ENCODE measurements at places on chromosomes 6 and 20.
A peak's percentile ranks its signal among the peaks of the same experiment; 100 is the strongest.

- DNase-seq: no peak
Observed at GRCh38 chr6:13431861-13432465, 55.4 kb downstream of the GFOD1 start.

DNA sequence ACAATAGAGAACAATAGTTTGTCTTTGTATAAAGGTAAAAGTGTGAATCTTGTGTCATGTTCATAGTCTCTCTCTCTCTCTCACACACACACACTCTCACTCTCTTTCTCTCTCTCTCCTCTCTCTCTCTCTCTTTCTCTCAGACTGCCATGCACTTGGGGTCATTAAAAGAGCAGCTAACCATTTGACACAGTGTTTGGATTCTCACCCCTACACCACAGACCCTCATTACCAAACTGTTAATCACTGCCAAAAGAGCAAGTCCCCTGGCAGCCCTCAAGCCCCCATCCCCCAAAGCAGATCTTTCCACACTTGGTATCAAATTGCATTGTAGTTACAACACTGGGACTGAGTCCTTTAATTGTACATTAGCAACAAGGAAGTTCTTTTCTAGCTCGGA lies 305.8 kb upstream of the RSPO3 start:
- DNase-seq: no peak

GRCh38 chr6:45722876-45723275 lies 292.8 kb downstream of the CLIC5 start:
- no peak for DNase-seq

DNA sequence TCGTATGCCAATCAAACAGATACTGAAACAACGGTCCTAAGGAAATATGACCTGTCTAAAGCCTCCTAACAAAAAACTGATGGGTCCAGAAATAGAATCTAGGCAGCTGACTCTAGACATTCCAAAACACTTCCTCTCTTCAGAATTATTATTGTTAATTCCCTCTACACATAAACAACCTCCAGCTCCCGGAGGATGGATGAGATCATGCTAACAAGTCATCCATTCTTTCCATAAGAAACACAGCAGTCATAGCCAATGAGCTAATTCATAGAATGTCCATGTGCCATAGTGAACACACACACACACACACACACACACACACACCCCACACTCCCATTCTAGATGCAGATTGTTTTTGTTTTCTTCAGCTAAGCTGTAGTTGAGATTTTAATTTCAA lies 44.3 kb downstream of the HDGFL1 start:
- DNase-seq: no peak

- no peak for DNase-seq
Observed at GRCh38 chr6:105747823-105748405, 338.2 kb upstream of the PRDM1 start.

GRCh38 chr20:17399303-17399985 lies 131.7 kb downstream of the BFSP1 start:
- DNase-seq: no peak

- no peak for DNase-seq
Observed at GRCh38 chr6:138979813-138980668, 8.0 kb downstream of the REPS1 start.

DNA sequence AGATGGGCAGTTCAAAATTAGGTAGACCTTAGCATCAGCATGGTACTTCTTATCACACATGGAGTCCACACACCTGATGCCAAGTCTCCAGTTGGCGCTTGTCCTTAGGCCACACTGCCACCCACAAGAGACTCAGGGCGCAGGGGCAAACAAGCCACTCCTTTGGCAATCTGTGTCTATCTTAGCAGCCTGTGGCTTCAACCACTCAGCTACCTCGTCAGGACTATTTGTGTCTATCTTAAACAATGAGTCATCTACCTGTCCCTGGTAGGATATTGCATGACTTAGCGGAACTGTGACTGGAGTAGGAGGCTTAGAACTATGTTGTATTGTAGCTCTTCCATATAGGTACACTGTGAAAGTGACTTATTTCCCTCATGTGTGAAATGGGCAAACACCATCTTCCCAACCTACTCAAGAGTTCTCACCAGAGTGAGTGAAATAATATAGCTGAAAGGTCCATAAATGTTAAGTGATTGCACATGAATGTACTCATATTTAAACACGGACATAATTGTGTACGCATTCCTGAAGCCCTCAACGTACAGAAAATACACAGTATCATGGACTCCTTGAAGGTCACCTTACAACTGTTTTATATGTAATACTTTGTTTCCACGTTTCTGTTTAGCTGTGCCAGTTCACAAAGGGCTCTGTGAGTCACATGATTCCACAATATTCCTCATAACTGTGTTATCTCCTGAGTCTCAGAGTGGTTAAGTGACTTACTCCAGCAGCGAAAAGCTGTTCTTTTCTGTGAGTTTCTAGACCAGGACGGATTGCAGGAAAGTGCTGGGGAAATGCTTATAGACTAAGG lies 1.6 kb downstream of the TRIM27 start:
- DNase-seq: peak; percentile 20

GRCh38 chr6:146950351-146950835 lies 253.8 kb upstream of the STXBP5 start:
- no peak for DNase-seq

- no peak for DNase-seq
Observed at GRCh38 chr6:125746019-125746414, 3.4 kb upstream of the HEY2 start.

- DNase-seq: no peak
Observed at GRCh38 chr20:34709831-34710567, 5.9 kb downstream of the TP53INP2 start.

- no peak for DNase-seq
Observed at GRCh38 chr20:24337069-24337468, 132.4 kb upstream of the SYNDIG1 start.

DNA sequence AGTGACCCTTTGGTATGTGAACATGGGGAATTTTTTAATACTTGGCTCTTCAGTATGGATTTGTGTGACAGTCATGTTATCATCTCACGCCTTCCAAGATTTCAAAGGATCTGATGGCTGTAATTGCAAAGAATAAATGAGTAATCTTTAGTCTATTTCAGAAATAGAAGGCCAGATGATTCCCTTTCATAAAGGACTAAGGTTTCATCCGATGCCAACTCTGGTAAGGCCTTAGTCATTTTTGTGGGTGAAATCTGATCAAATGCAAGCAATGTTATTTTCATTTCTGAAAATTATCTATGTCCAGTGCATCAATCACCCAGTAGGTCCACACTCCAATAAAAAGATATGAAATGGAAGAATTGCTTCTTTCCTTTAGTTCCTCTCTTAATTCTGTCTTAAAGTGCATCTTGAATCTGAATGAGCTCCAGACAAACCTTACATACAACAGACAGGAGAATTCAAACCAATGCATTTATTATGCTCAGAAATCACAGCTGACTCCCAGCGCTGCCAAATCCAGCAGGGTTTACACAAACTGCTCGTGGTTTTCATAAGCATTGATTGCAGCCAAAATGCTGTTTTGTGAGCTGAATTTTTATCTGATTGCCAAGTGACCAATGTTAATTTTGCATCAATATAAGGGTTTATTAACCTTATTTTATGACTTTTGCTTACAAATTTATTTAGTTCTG lies 565.2 kb upstream of the MARCKS start:
- no peak for DNase-seq

- no peak for DNase-seq
Observed at GRCh38 chr20:11212902-11213301, 539.1 kb upstream of the JAG1 start.

GRCh38 chr6:39617520-39617919 lies 107.7 kb downstream of the KIF6 start:
- DNase-seq: no peak

- DNase-seq: no peak
Observed at GRCh38 chr6:134750669-134751068, 199.2 kb downstream of the ALDH8A1 start.

DNA sequence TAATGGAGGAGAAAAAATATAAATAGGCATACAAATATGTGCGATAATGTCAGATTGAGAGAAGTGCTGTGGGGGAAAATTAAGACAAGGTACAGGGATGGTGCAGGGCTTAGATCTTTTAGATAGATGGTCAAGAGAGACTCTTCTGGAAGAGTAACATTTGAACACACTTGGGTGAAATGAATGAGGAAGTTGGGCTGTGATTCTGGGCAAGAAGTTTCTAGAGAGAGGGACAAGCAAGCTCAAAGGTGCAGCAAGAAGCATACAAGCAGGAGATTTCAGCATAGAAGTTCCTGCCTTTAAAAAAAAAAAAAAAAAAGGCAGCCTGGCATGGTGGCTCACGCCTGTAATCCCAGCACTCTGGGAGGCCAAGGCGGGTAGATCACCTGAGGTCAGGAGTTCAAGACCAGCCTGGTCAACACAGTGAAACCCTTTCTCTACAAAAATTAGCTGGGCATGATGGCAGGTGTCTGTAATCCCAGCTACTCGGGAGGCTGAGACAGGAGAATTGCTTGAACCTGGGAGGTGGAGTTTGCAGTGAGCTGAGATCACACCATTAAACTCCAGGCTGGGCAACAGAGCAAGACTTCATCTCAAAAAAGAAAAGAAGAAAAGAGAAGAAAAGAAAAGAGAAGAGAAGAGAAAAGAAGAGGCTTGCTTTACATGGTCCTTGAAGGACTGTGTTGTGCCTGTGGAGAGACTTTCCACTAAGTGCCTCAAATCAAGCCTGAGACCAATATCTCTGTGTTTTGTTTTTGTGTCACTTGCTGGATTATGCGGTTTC lies 9.7 kb upstream of the CD83 start:
- DNase-seq: no peak

DNA sequence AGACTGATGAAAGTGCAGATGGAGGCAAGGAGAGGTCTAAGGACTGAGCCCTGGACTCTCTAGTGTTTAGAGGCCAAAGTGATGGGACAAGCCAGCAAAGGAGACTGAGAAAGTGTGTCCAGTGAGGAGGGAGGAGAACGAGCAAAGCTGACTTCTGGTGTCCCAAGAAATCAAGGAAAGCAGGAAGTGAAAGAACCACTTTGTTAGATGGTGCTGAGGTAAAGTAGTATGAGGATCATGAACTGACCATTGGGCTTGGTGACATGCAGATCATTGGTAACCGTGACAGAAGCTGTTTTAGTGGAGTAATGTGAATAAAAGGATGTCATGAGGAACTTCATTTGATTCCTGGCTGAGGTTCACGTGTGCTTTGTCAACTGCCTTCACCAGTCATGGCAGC lies 108.4 kb downstream of the SLX4IP start:
- no peak for DNase-seq

DNA sequence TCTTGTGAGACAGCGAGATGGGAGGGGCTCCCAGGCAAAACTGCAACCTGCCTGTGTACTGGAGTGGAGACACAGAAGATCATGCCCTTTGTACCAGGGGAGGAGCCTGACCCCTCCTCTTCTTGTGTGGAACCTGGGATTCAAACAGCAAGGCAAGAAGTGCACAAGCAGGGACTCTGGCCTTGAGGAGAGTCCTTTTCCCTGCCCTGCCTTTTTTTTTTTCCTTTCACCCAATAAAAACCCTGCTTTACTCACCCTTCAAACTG lies 251.8 kb upstream of the OPRM1 start:
- DNase-seq: no peak

GRCh38 chr6:126539022-126539421 lies 199.1 kb downstream of the CENPW start:
- no peak for DNase-seq

DNA sequence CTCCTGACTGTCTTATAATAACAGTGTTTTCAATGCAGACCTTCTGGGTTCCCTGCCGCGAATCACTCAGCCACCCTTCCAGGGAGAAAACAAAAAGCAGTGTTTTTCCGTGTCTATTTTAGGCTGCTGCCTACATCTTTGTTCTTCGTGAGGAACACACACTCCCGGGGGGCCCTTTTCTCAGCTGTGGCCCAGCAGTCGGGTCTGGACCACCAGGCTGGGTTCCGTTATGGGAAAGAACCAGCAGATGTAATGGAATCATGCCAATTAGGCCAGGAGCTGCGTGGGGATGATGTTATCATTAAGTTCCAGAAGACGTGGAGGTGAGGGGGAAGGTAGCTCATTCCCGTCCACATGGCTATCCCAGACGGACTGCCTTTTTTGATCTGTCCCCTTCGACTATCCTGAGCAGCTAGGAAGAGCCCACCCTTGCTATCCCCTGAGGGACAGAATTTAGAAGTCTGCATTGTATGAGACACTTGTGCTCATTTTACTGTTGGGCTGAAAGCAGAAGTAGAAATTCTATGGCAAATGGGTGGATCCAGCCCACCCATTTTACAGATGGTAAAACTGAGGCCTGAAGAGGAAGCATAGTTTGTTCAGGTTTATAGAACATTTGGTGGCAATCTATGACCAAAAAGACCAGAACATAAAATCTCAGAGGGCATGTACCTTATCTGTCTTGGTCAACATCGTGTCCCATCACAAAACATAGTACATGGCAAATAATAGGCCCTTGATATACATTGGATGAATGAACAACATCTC lies 54.5 kb downstream of the KCNB1 start:
- DNase-seq: no peak

- DNase-seq: no peak
Observed at GRCh38 chr6:98967616-98968015, 19.9 kb upstream of the FBXL4 start.

DNA sequence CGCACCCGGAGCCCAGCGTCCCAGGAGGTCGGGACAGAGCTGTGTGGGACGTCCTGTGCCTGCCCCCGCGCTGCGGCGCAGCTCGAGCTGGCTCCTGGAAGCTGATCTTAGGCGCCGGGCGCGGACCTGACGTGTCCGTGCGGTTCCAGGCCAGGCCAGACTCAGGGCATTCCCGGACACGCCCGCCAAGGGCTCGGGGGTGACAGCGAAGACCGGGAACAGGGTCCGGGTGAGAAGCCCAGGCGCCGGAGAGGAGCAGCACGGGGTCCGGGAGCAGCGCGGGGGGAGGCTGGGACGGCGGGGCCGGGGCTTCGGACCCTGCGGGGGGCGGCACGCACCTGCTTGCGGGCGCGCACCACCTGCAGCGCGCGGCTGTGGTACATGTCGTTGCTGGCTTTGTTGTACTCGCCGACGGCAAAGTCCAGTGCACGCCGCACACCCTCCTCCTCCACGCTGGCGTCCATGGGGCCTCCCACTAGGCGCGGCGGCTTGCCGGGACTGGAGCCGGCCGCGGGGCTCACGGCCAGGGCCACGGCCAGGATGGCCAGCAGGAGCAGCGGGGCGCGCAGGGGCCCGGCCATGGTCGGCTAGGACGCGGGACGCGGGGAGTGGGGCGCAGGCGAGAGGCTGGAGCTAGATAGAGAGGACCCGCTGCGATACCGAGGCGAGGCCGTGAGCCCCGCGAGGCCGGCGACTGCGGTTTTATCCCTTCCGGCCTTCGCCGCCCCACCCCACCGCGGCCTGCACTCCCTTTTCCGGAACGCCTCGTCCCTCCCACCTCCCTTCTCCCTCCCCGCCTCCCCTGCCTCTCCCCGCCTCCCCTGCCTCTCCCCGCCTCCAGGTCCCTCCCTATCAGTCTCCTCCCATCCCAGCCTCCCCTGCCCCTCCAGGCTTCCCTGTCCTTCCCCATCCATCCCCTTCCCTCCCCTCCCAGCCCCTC lies at the start of gene CST3:
CST3 (minus strand) TSS at position 674 of the 940 bp plus-strand sequence; CDS start at position 581, 93 bp downstream.
- DNase-seq: no peak

GRCh38 chr20:57133926-57134650 lies 132.4 kb downstream of the BMP7 start:
- no peak for DNase-seq

Measured in activated effector memory CD4-positive, alpha-beta T cell treated with Interleukin-2 at 50 U/mL for 16 hours (primary cell).